ENCODE measurements at places on chromosomes 12 and 14. TPM values are rescaled to one million over a fixed set of nuclear protein-coding genes. Genes with fewer than 3 reads are reported as not detected.
A peak's percentile ranks its signal among the peaks of the same experiment; 100 is the strongest.

DNA sequence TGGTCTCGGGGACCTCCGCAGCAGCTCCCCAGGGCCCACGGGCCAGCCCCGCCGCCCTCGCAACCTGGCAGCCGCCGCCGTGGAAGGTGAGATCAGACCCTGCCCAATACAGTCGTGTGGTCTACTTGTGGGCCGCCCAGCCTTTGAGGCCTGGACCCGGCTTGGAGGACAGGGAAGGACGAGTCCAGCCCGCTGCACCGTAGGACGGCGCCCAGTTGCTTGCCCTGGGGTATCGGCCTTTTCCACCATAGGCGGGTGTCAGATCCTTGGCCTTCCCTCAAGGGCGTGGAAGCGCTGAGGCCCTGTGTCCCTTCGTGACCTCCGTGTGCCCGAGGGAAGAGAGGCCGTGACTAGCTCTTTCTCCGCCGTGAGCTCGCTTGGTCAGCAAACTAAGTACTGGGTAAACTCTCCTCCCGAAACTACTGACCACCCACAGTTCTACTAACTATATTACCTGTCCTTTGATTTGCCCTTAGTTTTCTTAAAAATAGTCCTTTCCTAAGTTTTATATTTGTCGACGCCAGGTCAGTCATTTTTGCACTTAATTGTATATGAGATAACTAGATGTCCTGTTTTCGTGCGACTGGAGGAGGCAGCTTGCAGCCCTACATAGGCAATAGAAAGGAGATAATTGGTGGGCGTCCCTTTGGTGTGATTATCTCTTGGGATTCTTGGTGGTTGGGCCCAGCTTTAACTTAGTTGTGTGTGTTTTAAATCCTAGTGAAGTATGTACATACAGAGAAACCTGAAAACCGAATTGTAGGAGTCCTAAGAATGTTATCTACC, 757 bp downstream of the SLC25A3 start:
- H3K4me1 ChIP-seq: peaks cover 20% of the 10 kb centered on the region
- peak; percentile 13 for DNase-seq
- H3K27ac ChIP-seq: peak overlapping the region; percentile 90
- peak overlapping the region; percentile 99 for H3K4me3 ChIP-seq

- peak overlapping the region; percentile 14 for H3K4me3 ChIP-seq
- no peaks in the 10 kb centered on the region for H3K27me3 ChIP-seq
- H3K36me3 ChIP-seq: no peaks in the 10 kb centered on the region
- peak overlapping the region; percentile 90 for H3K27ac ChIP-seq
- H3K4me1 ChIP-seq: peaks cover 87% of the 10 kb centered on the region
Observed at GRCh38 chr12:124681779-124682391, 114.5 kb upstream of the NCOR2 start.

GRCh38 chr14:25102788-25103187, 52.8 kb upstream of the STXBP6 start:
- no peaks in the 10 kb centered on the region for H3K36me3 ChIP-seq
- H3K27me3 ChIP-seq: no peaks in the 10 kb centered on the region
- H3K4me1 ChIP-seq: no peaks in the 10 kb centered on the region
- no peak for DNase-seq

- H3K4me1 ChIP-seq: no peaks in the 10 kb centered on the region
- no peaks in the 10 kb centered on the region for H3K36me3 ChIP-seq
- no peak for DNase-seq
- no peak overlapping the region for H3K27ac ChIP-seq
- H3K4me3 ChIP-seq: no peak overlapping the region
- no peaks in the 10 kb centered on the region for H3K27me3 ChIP-seq
Observed at GRCh38 chr14:96176811-96177211, 27.8 kb upstream of the BDKRB2 start.

GRCh38 chr12:15192720-15193119, 28.5 kb downstream of the RERG start:
- DNase-seq: no peak
- H3K27me3 ChIP-seq: no peaks in the 10 kb centered on the region
- peaks cover 40% of the 10 kb centered on the region for H3K4me1 ChIP-seq
- no peak overlapping the region for H3K4me3 ChIP-seq
- no peaks in the 10 kb centered on the region for H3K36me3 ChIP-seq

GRCh38 chr14:22829661-22830442, at the start of gene MRPL52:
TSS of gene MRPL52 (plus strand) at chr14:22829887. CDS start at chr14:22829913, 26 bp downstream.
- H3K27me3 ChIP-seq: no peaks in the 10 kb centered on the region
- H3K36me3 ChIP-seq: no peaks in the 10 kb centered on the region
- H3K27ac ChIP-seq: peak within 1 kb of the TSS; percentile 60
- peak within 1 kb of the TSS; percentile 92 for H3K4me3 ChIP-seq

DNA sequence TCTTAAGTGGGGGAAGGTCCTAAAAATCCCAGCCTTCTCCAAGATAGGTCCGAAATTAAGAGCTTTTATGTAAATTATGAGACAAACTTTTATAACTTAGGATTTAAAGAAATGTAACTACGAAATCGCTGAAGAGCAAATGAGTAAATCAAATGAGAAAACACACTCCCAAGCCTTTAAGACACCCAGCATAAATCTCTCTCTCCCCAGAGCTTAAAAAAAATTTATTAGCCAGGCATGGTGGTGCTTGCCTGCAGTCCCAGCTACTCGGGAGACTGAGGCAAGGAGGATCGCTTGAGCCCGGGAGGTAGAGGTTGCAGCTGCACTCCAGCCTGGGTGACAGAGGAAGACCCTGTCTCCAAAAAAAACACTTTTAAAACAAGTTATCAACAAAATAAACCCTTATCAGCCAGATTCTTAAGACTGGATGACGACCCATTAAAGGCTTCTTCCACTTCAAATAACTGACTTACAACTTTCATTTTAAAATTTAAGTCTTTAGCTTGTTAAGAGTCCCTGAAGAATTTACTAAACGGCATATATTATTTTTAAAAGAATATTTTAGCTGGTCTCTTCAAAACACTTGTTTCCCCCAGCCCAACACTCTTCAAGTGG, 3.2 kb downstream of the PTGES3 start:
- DNase-seq: no peak
- H3K27me3 ChIP-seq: no peaks in the 10 kb centered on the region
- H3K4me3 ChIP-seq: peak overlapping the region; percentile 92

HCAR3 gene
- 0.41 TPM for total RNA-seq

ANO4 gene
- not detected for total RNA-seq

SAMD15 gene
- total RNA-seq: 0.14 TPM

VDR gene
- total RNA-seq: 6.8 TPM

TMEM233 gene
- 2.7 TPM for total RNA-seq

Data from thoracic aorta (tissue), 2 donors.